ENCODE measurements at places on chromosomes 4 and X. TPM values are rescaled to one million over a fixed set of nuclear protein-coding genes. Genes with fewer than 3 reads are reported as not detected.
A peak's percentile ranks its signal among the peaks of the same experiment; 100 is the strongest.

DNA sequence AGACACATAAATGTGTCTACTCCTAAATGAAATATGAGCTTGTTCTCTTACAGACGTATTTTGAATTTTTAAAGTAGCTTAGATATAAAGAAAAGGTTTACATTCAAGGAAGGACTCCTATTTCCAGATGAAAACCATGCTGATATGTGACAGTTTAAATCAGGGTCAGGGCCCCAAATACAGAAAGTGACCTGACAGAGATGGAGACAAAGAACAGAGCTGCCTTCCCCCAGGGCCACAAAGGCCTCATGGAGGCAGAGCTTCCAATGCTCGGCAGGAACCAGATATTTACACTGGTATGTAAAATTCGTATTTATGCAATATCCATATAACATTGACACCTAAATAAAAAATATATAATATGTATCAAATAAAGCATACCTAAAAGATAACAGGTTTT is 124.0 kb downstream of the PRDM5 start:
- no peak for DNase-seq

GRCh38 chr4:67250131-67250896 is 295.0 kb downstream of the CENPC start:
- no peak for DNase-seq

DNA sequence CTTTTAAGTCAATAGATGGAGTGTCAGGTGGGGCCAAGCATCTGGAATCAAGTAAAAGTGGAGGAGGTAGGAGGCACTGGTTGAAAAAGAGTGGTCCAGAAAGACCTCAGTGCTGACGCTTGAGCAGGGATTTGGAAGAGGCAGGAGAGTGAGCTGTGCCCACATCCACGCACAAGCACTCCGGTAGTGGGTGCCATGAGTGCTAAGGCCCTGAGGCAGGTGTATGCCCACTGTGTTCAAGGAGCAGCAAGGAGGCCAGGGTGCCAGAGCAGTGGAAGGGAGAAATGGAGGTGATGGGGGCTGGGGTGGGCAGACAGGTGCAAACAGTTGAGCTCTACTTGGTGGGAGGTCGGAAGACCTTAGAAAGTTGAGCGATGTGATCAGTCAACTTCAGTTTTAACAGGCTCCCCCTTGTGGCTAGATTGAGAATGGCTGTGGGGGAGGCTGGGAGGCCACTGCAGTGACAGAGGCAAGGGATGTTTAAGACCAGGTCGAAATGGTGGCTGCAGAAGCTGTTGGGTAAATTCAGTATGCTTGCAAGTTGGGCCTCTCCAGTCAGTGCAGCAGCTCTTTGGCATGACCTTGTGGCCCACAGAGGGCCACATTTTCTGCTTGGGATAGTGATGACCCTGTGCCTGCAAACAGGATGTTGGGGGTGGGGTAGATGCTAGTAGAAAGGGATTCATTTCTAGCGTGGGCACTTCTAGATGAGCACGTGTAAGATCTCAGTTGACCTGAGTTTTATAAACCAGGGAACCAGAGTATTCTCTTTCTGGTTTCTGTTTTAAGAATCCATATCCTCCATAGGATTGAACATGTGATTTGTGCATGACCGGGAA is 12.7 kb downstream of the TKTL1 start:
- peak; percentile 28 for DNase-seq

DNA sequence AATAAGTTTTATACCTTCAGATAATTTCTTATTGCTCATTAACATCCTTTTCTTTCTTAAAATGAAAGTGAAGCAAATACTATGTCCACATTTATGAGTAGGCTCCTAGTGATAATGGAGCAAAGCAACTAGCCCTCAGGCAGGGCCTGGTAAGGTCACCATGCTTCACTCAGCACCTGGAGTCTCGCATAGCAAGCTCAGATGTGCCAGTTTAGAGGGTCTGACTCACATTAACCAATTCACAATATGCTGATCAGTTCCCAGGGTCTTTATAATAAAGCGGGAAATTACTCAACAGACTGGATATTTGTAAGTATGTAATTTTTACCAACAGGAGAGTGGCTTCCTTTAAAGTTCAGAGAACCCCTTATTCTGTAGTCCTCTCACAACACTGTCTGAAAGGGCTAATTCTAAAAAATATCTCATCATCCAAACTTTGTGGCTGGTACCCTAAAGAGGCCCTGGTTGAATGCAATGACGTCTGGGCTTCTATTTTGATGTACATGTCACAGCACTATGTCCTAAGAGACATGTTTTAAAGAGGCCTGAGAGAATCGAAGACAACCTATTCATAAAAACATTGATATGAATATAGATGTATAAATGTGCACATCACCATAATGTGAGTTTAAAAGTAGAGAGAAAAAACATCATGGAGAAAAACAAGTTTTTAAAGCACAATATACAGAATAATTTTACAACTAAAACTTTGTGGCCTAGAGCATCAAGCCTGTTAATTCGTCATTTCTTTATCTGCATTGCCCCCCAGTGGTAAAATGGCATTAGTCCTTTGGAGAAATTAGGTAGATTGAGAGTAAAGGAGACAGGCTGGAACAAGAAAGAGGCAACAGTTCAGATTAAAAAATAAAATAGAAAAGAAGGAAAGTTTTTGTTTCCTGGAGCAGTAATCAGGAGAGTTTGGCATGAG is 44.3 kb downstream of the IL21 start:
- peak; percentile 57 for DNase-seq

DACH2 gene
- not detected for total RNA-seq

CLDN22 gene
- not detected for total RNA-seq

HGFAC gene
- total RNA-seq = not detected

MTMR8 gene
- not detected for total RNA-seq

PCSK1N gene
- total RNA-seq = not detected
